ENCODE measurements at places on chromosomes 1 and 21. TPM values are rescaled to one million over a fixed set of nuclear protein-coding genes. Genes with fewer than 3 reads are reported as not detected.

The CD48 gene
- 401 TPM for total RNA-seq

The PTPN14 gene
- total RNA-seq, result 0.19 TPM

The CFAP45 gene
- total RNA-seq, result 0.91 TPM

The MYOC gene
- total RNA-seq, result not detected

The HAO2 gene
- not detected for total RNA-seq

The CLCNKA gene
- total RNA-seq, result not detected

The CCDC18 gene
- total RNA-seq, result 24.5 TPM

The VWA5B1 gene
- total RNA-seq, result 0.05 TPM

The CFHR3 gene
- not detected for total RNA-seq

The CLCA2 gene
- not detected for total RNA-seq

The CATSPERE gene
- 0.58 TPM for total RNA-seq
